Foreskin melanocyte (primary cell): ENCODE measurements at places on chromosomes 2 and 18.
A peak's percentile ranks its signal among the peaks of the same experiment; 100 is the strongest.

DNA sequence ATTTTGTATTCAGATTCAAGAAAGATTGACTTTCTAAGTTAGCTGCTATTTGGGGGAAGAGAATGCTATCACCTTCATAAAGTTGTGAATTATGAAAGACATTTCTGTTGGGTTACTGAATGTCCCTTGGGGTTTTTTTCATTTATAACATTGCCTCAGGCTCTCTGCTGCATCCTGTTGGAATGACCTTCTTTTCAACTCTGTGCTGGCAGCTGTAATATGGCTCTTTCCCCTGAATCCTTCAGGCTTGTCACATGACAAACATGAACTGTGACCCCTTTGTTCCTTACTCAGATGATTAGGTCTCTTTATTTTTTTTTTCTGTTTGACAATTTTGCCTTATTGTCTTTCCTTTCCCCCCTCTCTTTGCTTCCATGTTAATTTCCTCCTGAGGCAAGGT, 159.8 kb downstream of the TAF4B start:
- DNase-seq, result peak; percentile 96

- DNase-seq, result no peak
Measured at GRCh38 chr2:30273574-30273929, 42.2 kb downstream of the LBH start.

DNA sequence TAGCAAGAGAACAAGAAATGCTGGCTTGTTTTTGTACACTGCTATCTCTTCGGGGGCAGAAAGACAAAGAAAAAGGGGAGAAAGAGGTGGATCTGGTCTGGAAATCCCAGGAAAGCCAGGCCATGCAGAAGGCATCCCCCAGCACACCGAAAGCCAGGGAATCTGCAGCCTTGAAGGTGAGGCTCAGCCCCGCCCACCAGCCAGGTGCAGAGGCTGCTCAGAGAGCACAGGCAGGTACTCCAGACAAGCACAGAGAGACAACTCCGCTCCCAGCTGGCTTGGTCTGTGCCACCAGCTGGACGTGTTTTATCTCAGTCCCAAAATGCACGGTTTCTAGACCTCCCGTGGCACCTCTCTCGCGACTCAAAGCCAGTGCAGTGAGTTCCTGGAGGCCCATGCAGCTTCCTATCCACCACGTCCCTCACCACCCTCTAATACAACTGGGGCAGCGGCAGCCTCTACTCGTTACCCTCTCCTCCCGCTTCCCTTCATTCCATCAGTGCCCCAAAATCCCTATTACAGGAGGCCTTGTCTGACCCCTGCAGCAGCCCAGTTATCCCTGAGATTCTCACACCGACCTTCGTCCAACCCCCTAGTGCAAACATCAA, 62.8 kb downstream of the HDAC4 start:
- DNase-seq, result no peak

GRCh38 chr2:1137913-1138391, 187.3 kb downstream of the SNTG2 start:
- no peak for DNase-seq

DNA sequence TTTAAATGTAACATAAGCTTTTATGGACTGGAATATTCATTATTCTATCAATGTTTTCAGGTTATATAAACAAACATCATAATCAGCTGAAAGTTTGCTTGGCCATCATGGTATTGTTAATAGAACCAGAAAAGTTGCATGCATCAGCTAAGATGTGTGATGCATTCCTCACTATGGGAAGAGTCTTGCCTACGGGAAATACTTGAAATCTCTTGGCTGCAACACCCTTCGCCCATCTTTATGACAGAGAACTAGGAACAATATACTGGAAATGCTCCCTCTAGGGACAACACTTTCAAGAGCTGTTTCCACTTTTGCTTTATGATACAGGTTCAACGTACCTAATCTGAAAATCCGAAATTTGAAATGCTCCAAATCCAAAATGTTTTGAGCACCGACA, 1390.8 kb downstream of the DPP10 start:
- DNase-seq, result no peak

DNA sequence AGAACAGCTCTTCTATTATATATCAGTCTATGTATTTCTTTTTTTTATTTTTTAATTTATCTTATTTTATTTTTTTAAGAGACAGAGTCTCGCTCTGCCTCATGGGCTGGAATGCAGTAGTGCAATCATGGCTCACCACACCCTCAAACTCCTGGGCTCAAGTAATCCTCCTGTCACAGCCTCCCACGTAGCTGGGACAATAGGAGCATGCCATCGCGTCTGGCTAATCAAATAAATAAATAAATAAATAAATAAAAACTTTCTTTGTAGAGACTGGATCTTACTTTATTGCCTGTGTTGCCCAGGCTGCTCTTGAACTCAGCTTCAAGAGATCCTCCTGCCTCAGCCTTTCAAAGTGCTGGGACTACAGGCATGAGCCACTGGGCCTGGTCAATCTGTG, 117.0 kb downstream of the RBMS1 start:
- no peak for DNase-seq

DNA sequence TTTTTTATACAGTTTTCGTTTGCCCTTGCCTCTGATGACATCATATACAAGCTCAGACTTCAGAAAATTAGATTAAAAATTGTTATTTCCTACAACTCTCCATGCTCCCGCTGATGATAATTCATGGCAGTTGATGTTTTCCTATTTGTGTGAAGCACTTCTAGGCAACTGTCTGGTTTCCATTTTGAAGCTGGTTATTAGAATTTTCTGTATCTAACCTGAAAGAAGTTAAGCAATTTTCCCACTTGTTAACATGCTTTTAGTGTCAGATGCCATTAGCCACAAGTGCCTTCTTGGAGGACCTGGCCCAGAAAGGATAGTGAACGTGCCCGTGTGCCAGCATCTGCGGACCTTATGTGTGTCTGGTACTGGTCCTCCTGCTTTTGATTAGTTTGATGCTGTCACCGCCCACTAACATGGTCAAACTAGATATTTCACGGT, 347.6 kb upstream of the RAB12 start:
- no peak for DNase-seq
